Mesothelial cell of epicardium (in vitro differentiated cells): ENCODE measurements at places on chromosomes 12 and 14. TPM values are rescaled to one million over a fixed set of nuclear protein-coding genes. Genes with fewer than 3 reads are reported as not detected.

TPH2 gene
- total RNA-seq: not detected in 3 replicates

ATL1 gene
- 1.5 to 2.9 TPM (median 1.8 TPM) in 3 replicates for total RNA-seq

PZP gene
- total RNA-seq: not detected in 3 replicates

GRCh38 chr12:103696101-103696500 is 109.0 kb downstream of the STAB2 start:
- H3K4me3 ChIP-seq: no peak overlapping the region
- peaks cover 57% of the 10 kb centered on the region for H3K27me3 ChIP-seq
- no peaks in the 10 kb centered on the region for H3K4me1 ChIP-seq
- no peak for DNase-seq
- H3K36me3 ChIP-seq: no peaks in the 10 kb centered on the region

KRT74 gene
- not detected in 3 replicates for total RNA-seq

- H3K4me1 ChIP-seq: peaks cover 22% of the 10 kb centered on the region
- DNase-seq: no peak
- peak overlapping the region; percentile 52 for H3K27ac ChIP-seq
- no peaks in the 10 kb centered on the region for H3K27me3 ChIP-seq
Measured at GRCh38 chr14:75165586-75166391, 10.6 kb downstream of the TMED10 start.

GPR65 gene
- total RNA-seq: not detected in 3 replicates

GRCh38 chr14:96192975-96193805 is 11.4 kb upstream of the BDKRB2 start:
- H3K27me3 ChIP-seq: no peaks in the 10 kb centered on the region
- H3K27ac ChIP-seq: no peak overlapping the region
- no peaks in the 10 kb centered on the region for H3K36me3 ChIP-seq
- H3K4me3 ChIP-seq: no peak overlapping the region

GRCh38 chr14:73709904-73710469 is 4.2 kb downstream of the PNMA1 start:
- H3K4me1 ChIP-seq: peaks cover 25% of the 10 kb centered on the region
- no peak overlapping the region for H3K4me3 ChIP-seq
- no peaks in the 10 kb centered on the region for H3K36me3 ChIP-seq
- peak overlapping the region; percentile 15 for H3K27ac ChIP-seq

RDH12 gene
- total RNA-seq: not detected in 3 replicates

- H3K4me1 ChIP-seq: peaks cover 28% of the 10 kb centered on the region
- H3K27ac ChIP-seq: peak overlapping the region; percentile 80
- H3K27me3 ChIP-seq: no peaks in the 10 kb centered on the region
- H3K36me3 ChIP-seq: no peaks in the 10 kb centered on the region
- H3K4me3 ChIP-seq: no peak overlapping the region
- no peak for DNase-seq
Measured at GRCh38 chr12:39043424-39043822, 138.0 kb upstream of the CPNE8 start.

HOXC6 gene
- 15.5 to 17.4 TPM (median 16.3 TPM) in 3 replicates for total RNA-seq

GRCh38 chr12:123351349-123351748 is 13.3 kb downstream of the SBNO1 start:
- DNase-seq: no peak
- H3K4me3 ChIP-seq: no peak overlapping the region
- H3K27ac ChIP-seq: no peak overlapping the region
- H3K36me3 ChIP-seq: peaks cover 14% of the 10 kb centered on the region

- no peaks in the 10 kb centered on the region for H3K36me3 ChIP-seq
- H3K27me3 ChIP-seq: peaks cover 82% of the 10 kb centered on the region
- H3K4me1 ChIP-seq: peaks cover 7% of the 10 kb centered on the region
- DNase-seq: no peak
- no peak overlapping the region for H3K4me3 ChIP-seq
Measured at GRCh38 chr12:201361-201760, 12.6 kb downstream of the SLC6A12 start.

GRCh38 chr12:122681814-122682213 is 21.3 kb downstream of the HCAR2 start:
- H3K27ac ChIP-seq: peak overlapping the region; percentile 25
- no peak overlapping the region for H3K4me3 ChIP-seq
- no peaks in the 10 kb centered on the region for H3K27me3 ChIP-seq
- DNase-seq: no peak
- peaks cover 16% of the 10 kb centered on the region for H3K4me1 ChIP-seq
- H3K36me3 ChIP-seq: no peaks in the 10 kb centered on the region
